Nucleus accumbens (tissue), 56 donors: ENCODE measurements at places on chromosomes 12 and 14.

- DNase-seq, result no peak
Measured at GRCh38 chr12:92334552-92334951, 188.9 kb upstream of the BTG1 start.

DNA sequence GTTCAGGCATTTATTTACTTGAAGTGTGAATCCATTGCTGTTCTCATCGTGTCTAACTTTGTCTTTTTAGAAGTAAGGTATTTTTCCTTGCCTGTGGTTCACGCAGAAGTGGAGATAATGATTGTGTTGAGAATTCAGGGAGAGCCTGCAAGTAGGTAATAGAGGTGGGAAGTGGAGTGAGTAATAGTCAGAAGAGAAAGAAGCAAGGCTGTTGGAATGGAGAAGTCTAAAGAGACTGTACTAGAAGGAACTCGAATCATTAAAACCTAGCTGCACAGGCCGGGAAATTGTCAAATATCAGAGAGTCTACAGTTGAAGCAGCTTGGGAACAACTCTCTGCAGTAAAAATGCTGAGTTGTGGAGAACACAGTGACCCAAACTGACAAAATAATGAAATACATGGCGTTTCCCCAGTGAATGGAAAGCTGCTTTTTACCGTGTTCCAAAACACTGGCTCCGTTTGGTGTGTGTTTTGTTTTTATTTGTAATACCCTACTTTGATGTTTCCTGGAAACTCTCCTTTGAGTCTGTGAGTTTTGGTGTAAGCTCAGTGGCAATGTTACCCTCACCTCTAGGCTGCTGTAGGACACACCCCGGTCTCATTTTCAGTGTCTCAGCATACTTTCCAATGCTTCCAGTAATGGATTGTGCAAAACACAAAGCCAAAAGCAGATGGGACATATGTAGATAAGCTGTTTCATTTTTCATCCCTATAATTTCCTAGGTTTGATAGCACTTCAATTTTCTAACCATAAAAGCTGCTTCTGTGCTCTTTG lies 146.6 kb downstream of the CRADD start:
- DNase-seq, result no peak

- peak; percentile 75 for DNase-seq
Measured at GRCh38 chr12:132614861-132615578, 3.6 kb upstream of the P2RX2 start.

DNA sequence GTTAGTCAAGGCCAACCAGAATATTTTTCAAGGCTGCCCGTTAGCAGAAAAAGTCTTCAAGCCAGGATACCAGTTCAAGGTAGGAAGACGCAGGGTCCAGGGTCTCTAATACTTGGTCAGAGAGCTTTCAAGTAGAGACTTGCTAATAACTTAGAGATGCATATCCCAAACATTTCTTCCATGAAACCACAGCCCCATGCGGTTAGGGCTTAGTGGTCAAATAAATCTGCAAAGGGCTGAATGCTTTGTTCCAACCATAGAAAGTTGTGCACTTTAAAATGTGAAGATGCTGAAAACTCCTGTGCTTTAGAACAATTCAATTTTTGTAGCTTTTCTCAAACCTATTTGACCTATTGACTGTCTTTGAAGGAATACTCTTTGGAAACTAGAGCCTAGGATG lies 208.9 kb downstream of the PIK3C2G start:
- no peak for DNase-seq

DNA sequence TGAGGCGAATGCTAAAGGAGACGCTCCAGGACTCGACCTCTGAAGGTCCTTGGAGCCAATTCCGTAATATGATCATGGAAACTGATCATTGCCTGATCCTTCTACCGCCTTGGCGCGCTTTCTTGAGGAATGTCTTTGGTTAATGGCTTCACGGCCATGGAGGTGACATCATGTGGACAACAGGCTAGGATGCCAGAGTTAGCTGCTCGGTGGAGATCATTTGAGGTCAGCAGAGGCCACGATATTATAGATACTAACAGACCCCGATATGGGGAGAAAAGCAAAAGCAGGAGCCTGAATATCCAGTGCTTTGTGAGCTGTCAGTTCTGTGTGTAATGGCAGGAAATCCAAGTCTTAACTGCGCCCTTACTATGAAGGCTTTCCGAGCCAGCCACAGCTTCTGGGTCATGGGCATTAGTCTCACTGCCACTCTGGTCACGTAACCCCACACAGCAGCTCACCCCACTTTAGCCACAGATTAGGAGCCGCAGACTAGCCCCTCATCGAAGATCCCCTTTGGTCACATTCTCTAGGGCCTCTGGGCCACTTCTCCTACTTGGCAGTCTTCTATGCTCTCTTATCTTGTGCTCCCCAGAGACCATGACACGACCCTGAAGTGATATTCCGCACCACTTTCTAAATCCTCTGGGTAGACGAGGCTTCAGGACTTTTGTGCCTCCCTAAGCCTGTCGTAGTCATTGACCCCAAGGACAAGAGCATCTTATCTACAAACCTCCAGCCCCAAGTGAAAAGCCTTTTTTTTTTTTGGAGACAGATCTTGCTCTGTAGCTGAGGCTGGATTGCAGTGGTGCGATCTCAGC lies 724 bp upstream of the CS start:
- DNase-seq, result no peak

- DNase-seq, result no peak
Measured at GRCh38 chr12:56833780-56834179, 70.7 kb downstream of the HSD17B6 start.

- DNase-seq, result no peak
Measured at GRCh38 chr12:9951026-9951675, 19.0 kb upstream of the CLEC2A start.

DNA sequence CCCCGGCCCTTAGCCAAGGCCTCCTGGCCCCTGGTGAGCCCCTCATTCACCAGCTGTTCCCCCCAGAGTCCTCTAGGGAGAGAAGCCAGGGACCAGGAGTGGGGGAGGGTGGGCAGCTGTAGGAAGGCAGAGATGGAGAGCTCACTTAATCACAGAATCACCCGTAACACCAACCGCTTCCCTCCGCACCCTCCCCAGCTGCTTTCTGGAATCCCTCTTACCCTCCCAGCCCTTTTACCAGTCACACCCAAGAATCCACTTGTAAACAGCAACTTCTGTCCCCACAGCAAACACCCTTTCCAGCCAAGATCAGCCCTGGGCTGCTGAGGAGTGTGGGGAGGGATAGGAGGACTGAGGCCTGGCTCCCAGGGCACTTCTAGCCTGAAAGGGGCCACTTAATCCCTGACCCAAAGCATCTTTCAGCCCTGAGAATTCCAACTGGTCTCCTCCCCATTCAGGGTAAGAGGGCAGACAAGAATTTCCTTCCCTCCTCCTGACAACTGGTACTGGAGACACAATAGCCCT lies 18.8 kb downstream of the NCKAP5L start:
- DNase-seq, result no peak

DNA sequence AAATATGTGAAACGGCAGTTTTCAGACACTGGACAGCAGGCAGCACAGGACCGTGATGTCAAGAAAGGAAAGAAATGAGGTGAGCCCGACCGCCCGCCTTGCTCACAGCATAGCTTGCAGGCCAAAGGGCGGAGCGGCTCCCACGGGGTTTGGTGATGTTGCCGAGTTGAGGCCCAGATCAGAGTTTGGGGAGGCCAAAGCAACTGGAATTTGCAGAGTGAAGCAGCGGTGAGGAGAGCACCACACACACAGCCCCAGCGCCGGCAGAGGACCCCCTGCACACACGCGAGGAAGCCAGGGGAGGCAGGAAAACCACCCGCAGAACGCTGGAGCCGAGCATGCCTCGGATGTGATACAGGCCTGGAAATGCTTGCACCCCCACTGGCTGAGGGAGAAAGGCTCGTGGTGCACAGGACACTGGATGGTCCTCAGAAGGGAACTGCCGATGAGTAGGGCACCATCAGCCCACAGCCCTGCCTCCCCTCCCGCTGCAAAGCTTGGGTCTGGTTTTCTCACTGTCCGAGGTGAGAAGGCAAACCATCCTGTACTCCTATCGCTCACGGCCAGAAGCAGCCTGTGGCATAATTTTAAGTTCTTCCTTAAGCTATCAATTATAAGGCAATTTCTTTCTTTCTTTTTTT lies 25.7 kb upstream of the PLD4 start:
- DNase-seq, result no peak
